Caco-2 (cell line): ENCODE measurements at places on chromosomes 12 and 14.

DNA sequence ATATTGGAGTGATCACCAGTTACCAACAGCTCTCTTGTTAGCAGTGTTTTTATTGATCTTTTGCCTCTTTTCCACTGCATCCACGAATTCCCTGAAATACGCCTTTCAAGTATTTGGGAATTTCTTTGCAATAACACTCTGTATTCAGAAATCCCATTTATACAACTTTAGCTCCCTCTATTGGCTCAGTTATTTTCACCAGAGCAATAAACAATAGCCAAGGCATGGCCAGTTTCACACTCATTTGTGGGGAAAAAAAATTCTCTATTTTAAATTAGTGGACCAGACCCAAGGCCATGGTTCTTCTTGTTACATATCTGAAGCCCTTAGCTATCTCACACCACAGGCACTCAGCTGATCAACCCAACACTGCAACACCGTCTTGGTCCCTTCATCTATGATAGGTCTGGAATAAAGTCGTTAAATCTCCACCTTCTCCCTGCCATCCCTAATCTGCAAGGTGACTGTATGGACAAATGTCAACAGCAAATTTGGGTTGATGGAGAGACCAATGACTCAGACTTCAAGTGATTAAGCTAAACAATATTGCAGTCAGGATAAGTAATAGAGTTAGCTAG, 92.4 kb upstream of the TMEM260 start:
- DNase-seq: no peak

- DNase-seq: peak; percentile 4
Observed at GRCh38 chr14:80364274-80364673, 153.0 kb upstream of the DIO2 start.

- no peak for DNase-seq
Observed at GRCh38 chr12:10358131-10358530, 31.7 kb downstream of the KLRK1 start.

DNA sequence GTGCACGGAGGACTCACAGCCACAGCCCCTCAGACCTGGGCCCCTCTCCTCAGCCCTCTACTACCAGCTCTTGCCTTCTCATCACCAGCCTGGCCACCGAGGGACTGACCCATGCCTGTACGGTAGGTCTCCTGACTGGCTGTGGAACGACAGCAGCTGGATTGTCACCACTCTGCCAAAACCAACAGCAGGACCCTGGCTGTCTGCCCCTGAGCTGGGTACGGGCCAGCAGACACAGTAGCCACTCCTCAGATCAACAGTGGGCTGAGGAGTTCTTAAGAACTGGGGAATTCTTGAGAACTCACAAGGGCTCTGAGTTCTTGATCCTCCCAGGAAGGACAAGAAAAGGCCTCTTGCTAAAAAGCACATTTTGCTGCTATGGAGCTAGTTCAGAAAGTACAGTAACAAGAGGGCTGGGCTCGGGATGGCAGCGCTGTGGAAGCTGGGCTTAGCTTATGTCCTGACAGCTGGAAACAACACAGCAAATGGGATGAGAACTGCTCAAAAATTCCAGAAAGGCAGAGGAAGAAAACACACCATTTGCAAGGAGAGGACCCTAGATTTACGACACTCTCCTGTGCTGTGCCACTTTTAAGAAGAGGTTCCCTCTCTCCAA, 176.4 kb downstream of the ANO2 start:
- DNase-seq: no peak

GRCh38 chr12:57459750-57460467, at the start of gene GLI1:
Gene GLI1, plus strand, starts transcription at chr12:57459785. Its CDS starts 3,907 bp downstream, at chr12:57463692.
- no peak for DNase-seq

- DNase-seq: no peak
Observed at GRCh38 chr12:132633398-132633797, 14.8 kb downstream of the P2RX2 start.

DNA sequence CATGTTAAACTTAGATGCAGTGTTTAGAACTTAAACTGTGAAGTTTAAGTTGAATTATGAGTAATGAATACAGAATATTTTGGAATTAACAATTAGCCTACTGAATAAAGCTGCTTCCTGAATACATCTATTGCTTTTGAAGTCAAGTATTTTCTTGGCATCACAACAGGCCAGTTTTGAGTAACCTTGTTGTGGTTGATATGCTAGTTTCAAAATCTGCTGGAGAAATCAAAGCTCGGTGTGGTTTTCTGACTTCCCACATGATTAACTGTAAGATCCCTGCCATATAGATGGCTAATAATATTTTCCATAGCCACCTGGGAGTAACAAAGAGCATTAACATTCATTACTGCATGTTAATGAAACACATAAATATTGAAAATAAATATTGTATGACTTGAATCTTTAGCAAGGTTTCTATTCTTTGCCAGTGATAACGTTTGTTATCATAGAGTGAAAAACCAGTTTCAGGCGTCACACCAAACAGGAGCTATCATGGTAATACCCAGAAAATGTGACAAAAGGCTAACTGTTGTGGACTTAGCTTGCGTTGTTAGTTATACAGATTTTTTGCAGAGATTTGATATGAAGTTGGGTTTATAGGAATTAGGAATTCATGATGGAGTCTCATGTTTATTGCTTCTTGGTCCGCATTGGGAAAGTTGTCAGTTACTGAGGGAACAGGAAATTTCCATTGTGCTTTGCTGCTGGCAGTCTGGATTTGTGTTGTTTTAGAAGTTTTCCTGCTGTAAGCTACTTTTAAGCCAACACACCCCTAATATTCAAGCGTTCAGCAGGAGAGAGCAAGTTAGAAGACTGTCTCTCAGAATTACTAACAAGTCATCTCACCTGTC, 32.1 kb downstream of the PPFIBP1 start:
- no peak for DNase-seq

DNA sequence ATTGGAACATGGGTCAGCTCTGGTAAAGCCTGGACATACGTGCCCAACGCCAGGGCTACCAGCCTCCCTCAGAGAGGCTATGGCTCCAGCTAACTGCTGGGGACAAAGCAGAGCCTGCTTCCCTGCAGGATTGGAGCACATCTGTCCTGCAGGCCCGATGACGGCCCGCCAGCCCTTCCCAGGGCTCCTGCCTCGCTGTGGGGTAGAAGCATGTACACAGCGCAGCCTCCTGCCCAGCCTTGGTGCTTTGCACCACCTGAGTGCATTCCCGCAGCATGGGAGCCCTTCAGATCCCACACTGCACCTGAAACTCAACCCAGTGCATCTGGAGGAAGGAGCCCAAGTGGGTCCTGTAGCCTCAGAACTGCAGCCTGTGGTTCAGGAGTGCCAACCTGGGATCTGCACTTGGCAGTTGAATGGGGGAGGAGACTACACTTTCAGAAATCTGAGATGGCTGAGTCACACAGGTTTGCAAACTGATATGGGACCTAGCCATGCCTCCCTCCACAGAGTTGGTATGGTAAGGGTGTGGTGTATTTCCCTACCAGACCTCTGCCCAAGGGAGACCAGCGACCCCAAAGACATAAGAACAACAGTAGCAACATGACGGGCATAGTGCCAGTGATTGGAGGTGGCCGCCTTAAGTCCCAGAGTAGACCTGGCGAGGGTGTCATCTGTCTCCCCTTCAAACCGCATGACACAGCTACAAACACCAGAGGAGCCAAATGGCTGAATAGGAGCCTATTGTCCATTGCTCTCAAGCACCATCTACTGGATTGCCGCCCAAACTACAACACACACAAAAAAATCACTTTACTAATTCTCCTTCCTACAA, 273.9 kb upstream of the MIS18BP1 start:
- peak; percentile 46 for DNase-seq

GRCh38 chr12:89349814-89350213, 2.5 kb downstream of the DUSP6 start:
- DNase-seq: no peak

- DNase-seq: no peak
Observed at GRCh38 chr14:97634751-97635150, 837.6 kb downstream of the VRK1 start.

- no peak for DNase-seq
Observed at GRCh38 chr12:124720681-124721500, 142.8 kb downstream of the SCARB1 start.

- DNase-seq: no peak
Observed at GRCh38 chr12:6641131-6641530, 5.4 kb upstream of the LPAR5 start.

DNA sequence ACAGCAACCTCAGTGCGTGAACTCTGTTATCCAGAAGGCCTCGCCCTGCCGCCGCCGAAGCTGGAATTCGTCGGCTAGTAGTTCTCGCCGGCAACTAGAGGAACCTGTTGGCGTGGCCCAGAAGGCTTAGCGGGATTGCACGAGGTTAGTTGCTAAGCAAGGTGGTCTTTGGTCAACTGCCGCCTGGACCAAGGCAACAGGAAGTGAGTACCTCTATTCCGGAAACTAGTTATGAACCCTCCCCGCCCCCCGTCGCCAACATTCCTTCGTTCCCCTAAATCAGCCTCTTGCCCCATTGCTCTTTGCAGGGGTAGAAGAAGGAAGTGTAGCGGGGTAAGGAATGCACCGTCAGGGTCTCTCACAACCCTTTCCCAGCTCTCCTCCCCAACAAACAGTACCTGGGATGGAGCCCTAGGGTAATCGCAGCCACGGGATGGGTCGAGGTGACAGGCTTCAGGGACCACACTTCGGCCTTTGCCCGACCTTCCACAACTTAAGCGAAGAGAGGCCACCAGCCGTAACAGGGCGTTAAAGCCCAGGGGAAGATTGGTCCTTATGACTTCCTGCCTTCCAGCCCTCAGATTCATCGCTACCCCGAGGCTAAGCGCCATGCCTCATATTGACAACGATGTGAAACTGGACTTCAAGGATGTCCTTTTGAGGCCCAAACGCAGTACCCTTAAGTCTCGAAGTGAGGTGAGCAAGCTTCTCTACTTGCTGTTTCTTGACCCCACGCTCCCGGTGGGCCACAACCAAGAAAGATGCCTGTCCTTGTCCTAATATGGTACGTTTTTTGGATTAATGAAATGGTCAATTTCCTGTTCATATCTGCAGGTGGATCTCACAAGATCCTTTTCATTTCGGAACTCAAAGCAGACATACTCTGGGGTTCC, at the start of gene GMPR2:
Gene GMPR2, plus strand, starts transcription at position 285 of the 893 bp plus-strand sequence. Its CDS starts 325 bp downstream, at position 610.
- DNase-seq: no peak

GRCh38 chr12:38785381-38785780, 120.0 kb downstream of the CPNE8 start:
- DNase-seq: no peak

- DNase-seq: no peak
Observed at GRCh38 chr14:104131968-104132732, 6.2 kb upstream of the KIF26A start.

DNA sequence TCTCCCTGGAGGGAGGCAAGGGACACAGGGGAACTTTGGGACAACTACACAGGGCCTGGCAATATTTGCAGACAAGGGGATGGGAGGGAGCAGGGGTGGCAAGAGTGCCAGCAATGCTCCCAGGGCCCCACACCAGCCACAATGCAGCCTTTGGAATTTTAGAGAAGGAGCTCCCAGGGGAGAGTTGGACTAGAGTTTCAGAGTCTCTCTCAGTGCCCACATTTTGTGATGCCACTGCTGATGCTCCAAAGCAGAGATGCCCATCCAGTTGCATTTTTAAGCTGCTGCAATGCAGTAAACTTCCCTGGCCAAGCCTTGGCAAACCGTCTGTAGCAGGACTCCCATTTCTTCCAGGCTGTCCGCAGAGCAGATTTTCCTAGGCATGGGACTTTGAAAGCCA, 98.9 kb downstream of the ZFP36L1 start:
- DNase-seq: no peak

- no peak for DNase-seq
Observed at GRCh38 chr12:106721915-106722314, 52.6 kb upstream of the RIC8B start.

DNA sequence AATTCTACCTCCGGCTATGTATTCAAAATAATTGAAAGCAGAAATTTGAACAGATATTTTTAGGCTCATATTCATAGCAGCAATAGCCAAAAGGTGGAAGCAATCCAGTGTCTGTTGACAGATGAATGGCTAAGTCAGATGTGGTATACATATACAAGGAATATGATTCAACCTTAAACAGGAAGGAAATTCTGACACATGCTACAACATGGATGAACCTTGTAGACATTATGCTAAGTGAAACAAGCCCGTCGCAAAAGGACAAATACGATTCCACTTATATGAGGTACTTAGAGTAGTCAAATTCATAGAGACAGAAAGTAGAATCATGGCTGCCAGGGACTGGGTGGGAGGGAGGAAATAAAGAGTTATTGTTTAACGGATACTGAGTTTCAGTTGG, 331.6 kb downstream of the PCNX1 start:
- no peak for DNase-seq

GRCh38 chr12:40788276-40788675, 96.0 kb downstream of the CNTN1 start:
- DNase-seq: no peak

- DNase-seq: no peak
Observed at GRCh38 chr14:53570411-53571387, 385.9 kb downstream of the BMP4 start.

GRCh38 chr14:50808053-50808452, 22.9 kb downstream of the NIN start:
- no peak for DNase-seq

- peak; percentile 58 for DNase-seq
Observed at GRCh38 chr12:10867381-10867780, 16.7 kb downstream of the PRH1 start.
